ENCODE measurements at places on chromosomes 12 and 14. TPM values are rescaled to one million over a fixed set of nuclear protein-coding genes. Genes with fewer than 3 reads are reported as not detected.

The NGB gene
- total RNA-seq, result 0.91 TPM

The ACADS gene
- total RNA-seq, result 29.4 TPM

The IKZF4 gene
- total RNA-seq, result 6.2 TPM

The GPR135 gene
- total RNA-seq, result 12.4 TPM

The MAP3K9 gene
- 5.3 TPM for total RNA-seq

The CCDC91 gene
- total RNA-seq, result 25.3 TPM

The HHIPL1 gene
- total RNA-seq, result 2.8 TPM

The GARIN6 gene
- total RNA-seq, result not detected

- H3K4me1 ChIP-seq, result no peaks in the 10 kb centered on the region
- H3K27ac ChIP-seq, result no peak overlapping the region
- H3K36me3 ChIP-seq, result no peaks in the 10 kb centered on the region
- DNase-seq, result no peak
Measured at GRCh38 chr12:121849665-121850064, 9.0 kb downstream of the HPD start.

DNA sequence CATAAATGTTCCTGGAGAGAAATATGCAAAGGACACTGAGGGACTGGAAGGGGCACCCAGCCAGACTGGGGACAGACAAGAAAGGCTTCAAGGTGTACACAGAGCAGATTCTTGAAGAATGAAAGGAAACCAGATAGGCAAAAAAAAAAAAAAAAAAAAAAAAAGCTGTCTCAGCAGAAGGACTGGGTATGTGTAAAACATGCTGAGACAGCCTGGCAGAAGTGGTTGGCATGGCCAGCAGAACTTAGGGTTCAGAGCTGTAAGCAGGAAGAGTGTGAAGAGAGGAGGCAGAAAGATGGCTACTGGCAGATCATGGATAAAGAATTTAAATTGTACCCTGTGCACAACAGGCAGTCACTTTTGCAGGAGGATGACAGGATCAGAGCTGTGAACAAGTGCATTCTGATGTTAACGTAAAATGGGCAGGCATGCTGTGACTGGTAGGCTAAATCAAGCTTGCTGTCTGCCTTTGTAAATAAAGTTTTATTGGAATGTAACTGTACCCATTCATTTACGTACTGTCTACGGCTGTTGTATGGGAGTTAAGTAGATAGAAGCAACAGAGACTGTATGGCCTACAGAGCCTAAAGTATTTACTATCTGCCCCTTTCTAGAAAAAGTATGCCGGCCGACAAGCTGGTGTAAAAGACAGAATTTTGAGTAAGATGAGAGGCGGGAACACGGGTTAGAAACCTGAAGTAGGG is 42.2 kb downstream of the UBR7 start:
- no peaks in the 10 kb centered on the region for H3K36me3 ChIP-seq
- H3K27me3 ChIP-seq, result no peaks in the 10 kb centered on the region
- H3K4me1 ChIP-seq, result no peaks in the 10 kb centered on the region
- no peak overlapping the region for H3K27ac ChIP-seq
- H3K4me3 ChIP-seq, result no peak overlapping the region
- DNase-seq, result no peak

DNA sequence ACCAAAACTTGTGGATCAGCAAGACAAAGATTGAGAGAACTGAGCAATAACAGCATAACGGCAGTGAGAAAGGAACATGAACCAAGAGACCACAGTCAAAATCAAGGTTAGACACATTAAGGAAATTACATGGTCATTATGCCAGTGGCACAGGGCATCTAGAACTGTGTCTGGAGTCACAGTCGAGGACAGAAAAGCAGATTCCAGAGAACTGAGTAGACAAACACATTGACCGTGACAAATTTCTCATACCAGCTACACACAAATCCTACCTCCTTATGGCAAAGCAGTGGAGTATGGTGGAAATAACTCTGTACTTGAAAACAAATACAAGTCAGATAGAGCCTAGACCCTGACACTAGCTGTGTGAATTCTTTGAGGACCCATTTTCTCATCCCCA is 367.3 kb downstream of the DUSP6 start:
- H3K27me3 ChIP-seq, result no peaks in the 10 kb centered on the region
- H3K4me3 ChIP-seq, result no peak overlapping the region
- no peaks in the 10 kb centered on the region for H3K36me3 ChIP-seq
- DNase-seq, result no peak
- H3K4me1 ChIP-seq, result no peaks in the 10 kb centered on the region
- H3K27ac ChIP-seq, result no peak overlapping the region

DNA sequence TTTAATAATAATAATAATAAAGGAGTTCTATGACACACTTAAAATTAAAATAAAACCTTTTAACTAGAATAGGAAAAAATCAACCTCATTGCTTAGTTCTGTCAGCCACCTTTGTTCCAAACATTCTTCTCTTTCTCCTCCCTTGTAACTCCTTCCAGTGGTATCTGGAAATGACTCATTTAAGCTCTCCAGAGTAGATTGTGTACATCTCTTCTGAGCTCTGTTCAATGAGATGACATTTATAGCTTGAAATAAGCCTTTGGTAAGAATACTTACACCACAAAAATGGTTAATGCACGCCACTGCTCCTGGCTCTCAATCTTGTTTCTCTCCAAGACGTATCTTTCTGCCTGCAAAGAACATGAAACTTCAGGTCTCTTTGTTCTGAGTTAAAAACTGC is 70.3 kb downstream of the STAB2 start:
- no peaks in the 10 kb centered on the region for H3K4me1 ChIP-seq
- no peak overlapping the region for H3K4me3 ChIP-seq
- no peak overlapping the region for H3K27ac ChIP-seq
- DNase-seq, result no peak
- H3K36me3 ChIP-seq, result no peaks in the 10 kb centered on the region
- no peaks in the 10 kb centered on the region for H3K27me3 ChIP-seq

GRCh38 chr14:31993521-31993951 is 83.6 kb upstream of the ARHGAP5 start:
- H3K4me1 ChIP-seq, result peaks cover 4% of the 10 kb centered on the region
- H3K27me3 ChIP-seq, result no peaks in the 10 kb centered on the region
- H3K4me3 ChIP-seq, result no peak overlapping the region
- no peaks in the 10 kb centered on the region for H3K36me3 ChIP-seq
- no peak for DNase-seq

DNA sequence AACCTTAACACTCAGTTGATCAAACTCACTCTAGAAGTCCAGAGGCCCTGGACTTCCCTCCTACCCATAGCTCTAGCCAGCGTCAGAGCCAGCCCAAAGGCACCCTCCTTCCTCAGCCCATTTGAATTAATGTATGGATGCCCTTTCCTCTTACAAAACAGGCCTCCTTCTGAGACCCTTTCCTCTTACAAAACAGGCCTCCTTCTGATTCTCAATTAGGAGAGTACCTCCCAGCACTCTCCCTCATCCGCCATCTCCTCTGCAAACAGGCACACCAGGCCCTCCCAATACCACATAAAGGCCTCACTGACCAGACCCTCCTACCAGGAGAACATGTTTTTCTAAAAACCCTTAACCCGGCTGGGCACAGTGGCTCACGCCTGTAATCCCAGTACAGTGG is 65.7 kb downstream of the MOK start:
- DNase-seq, result no peak
- no peak overlapping the region for H3K27ac ChIP-seq
- H3K36me3 ChIP-seq, result no peaks in the 10 kb centered on the region
- no peaks in the 10 kb centered on the region for H3K4me1 ChIP-seq
- no peak overlapping the region for H3K4me3 ChIP-seq
- no peaks in the 10 kb centered on the region for H3K27me3 ChIP-seq

DNA sequence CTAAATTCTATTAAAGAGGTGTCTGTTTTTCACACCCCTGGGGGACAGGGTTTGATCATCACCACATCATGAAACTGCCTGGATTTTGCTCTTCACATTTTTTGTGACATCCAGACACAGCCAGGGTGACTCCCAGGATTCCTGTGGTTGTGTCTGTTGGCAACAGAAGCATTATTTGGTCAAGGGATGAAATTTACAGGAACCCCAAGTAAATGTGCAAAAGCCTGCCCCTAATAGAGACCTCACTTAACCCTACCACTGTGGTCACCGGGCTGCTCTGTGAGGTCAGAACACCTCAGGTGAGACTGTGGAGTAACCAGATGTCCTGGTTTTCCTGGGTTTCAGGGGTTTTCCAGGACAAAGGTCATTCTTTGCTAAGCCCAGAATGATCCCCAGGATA is 103.8 kb downstream of the DAD1 start:
- no peak for DNase-seq
- H3K4me3 ChIP-seq, result no peak overlapping the region
- no peaks in the 10 kb centered on the region for H3K36me3 ChIP-seq
- no peaks in the 10 kb centered on the region for H3K27me3 ChIP-seq
- no peaks in the 10 kb centered on the region for H3K4me1 ChIP-seq
- H3K27ac ChIP-seq, result no peak overlapping the region

DNA sequence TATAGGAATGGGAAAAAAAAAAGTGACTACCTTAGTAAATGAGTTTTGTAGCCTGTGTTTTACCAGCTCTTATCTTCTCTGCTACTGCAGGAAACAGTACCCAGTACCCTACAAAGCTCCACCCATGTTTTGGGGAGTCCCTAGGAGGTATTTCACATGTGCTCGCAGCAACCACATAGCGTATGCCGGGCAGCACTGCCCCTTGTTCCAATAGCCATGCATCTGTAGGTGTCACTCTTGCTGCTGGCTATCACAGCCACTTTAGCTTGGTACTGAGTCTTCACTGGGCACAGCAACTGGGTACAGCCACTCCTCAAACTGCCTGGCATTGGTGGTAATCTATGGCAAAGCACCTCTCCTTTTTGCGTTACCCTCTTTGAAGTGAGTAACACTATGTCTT is 2.0 kb upstream of the MDM1 start:
- no peak overlapping the region for H3K4me3 ChIP-seq
- no peaks in the 10 kb centered on the region for H3K27me3 ChIP-seq
- H3K36me3 ChIP-seq, result no peaks in the 10 kb centered on the region
- DNase-seq, result no peak
- H3K27ac ChIP-seq, result no peak overlapping the region

All from prostate gland (tissue), 2 donors.